ENCODE measurements at places on chromosomes 6 and 20. TPM values are rescaled to one million over a fixed set of nuclear protein-coding genes. Genes with fewer than 3 reads are reported as not detected.

SYCP2L gene
- total RNA-seq, result 0.37 TPM

GRCh38 chr6:136920671-136921380, 1.3 kb upstream of the SLC35D3 start:
- DNase-seq, result no peak

HLA-DQB1 gene
- not detected for total RNA-seq

BPIFB2 gene
- not detected for total RNA-seq

MACROD2 gene
- 0.26 TPM for total RNA-seq

GRCh38 chr6:2197177-2197671, 48.2 kb downstream of the GMDS start:
- DNase-seq, result peak; percentile 21

GNMT gene
- total RNA-seq, result not detected

All from Caki2 (cell line).